ENCODE measurements at places on chromosomes 2 and 18.
A peak's percentile ranks its signal among the peaks of the same experiment; 100 is the strongest.

DNA sequence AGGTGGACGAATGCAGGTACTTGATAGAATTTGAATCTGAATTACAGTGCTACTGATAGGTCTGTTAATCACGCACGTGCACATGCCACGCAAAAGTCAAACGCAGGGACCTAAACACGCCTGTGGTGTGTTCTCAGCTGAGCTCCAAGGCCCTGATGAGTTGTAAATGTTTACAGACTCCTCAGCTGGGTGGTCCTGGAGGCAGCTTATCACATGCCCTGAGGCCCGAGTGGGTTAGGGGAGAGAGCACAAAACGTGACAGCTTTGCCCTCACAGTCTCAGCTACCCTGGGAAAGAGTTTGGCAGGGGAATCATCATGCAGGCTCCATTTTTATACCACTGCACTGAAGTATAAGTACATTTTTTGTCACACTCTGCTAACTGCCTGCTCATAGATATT lies 68.3 kb upstream of the FAM110C start:
- DNase-seq, result no peak

GRCh38 chr2:235402422-235402821 lies 91.4 kb upstream of the AGAP1 start:
- DNase-seq, result no peak

GRCh38 chr2:239630618-239631286 lies 229.9 kb upstream of the HDAC4 start:
- peak; percentile 98 for DNase-seq

DNA sequence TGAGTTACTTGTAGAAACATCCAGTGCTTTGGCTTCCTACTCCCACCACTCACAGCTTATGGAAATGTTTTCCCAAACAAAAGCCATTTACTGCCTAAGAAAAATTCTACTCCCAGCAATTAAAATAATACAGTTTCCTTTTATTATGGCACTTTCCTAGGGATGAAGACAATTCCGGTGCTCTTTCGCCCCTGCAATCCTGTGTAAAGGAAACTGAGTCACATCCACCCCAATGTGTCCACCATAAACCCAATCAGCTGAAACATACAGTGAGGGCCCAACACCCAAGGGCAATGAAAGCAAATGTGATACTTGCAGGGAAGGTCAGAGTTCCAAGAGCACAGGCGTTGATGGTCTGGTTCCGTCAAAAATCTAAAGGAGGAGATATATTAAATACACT lies 62.0 kb upstream of the ST3GAL5 start:
- DNase-seq, result no peak

DNA sequence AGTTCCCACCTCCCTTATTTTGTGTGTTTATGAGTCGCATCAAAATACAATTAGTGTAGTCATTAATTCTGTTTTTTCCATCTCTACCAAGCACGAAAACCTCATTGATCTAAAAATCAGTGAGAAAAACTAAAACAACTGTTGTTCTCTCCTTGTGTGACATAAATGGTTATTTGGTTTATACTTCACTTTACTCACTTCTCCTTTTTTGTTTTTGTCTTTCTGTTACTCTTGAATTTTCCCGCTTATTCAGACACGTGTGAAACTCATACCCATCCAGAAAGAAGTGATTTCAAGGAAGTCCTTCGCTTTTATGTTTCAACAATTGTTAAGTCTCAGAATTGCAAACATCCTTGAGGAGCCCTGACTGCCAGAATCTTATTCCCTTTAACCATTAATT lies 121.6 kb downstream of the EML6 start:
- no peak for DNase-seq

DNA sequence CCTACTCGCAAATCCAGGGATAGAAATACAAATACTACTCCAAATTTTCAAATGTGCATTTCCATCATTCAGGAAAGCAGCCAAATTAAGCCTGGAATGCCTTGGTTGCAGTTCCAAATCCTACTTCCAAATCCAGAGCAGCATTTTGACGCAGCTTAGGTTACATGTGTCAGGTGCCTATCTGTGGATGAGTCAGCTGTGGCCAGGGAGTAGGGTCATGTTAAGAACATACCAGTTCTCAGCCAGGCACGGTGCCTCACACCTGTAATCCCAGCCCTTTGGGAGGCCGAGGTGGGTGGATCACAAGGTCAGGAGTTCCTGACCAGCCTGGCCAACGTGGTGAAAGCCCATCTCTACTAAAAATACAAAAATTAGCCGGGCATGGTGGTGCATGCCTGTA lies 17.0 kb downstream of the SLC30A6 start:
- DNase-seq, result no peak

GRCh38 chr18:47981320-47981719 lies 50.9 kb upstream of the SMAD2 start:
- no peak for DNase-seq

GRCh38 chr2:84846741-84847142 lies 34.1 kb downstream of the TRABD2A start:
- peak; percentile 67 for DNase-seq

DNA sequence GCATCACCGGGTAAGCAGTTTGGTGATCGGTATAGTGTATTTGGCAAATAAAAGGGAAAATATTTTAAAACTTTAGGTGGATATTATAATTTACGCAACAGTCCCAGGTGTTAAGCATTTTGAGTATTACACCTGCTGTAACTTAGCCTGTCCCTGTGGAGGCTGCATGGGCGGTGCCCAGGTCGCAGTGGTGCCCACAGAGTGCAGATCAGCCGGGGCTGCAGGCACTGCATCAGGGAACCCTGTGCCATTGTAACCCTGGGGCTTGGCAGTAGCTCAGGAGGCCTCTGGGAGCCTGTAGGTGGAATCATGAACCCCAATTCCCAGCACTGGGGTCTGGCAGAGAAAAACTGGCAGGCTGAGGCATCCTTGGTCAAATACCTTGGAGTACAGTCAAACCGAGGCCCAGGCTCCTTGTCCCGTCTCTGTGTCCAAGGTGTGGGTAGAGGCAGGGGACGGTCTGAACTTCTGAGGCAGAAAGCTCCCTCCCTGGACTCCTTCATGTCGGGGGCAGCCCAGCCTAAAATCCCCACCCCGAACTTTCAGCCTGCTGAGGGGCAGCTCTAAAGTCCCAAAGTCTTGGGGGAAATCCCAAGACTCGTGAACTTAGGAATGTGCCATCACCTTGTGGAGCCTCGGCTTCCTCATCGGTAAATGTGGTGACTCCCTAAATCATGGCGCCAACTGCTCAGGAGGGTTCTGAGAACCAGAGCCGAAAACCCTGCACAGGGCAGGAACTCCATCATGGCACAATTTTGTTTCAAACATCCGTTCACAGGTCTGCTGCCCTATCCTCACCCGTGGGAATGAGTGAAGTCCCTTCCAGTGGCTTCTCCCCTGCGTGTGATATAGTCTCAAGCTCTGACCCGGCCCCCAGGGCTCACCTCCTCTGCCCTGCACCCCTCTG lies 85.7 kb downstream of the INHBB start:
- DNase-seq, result no peak

DNA sequence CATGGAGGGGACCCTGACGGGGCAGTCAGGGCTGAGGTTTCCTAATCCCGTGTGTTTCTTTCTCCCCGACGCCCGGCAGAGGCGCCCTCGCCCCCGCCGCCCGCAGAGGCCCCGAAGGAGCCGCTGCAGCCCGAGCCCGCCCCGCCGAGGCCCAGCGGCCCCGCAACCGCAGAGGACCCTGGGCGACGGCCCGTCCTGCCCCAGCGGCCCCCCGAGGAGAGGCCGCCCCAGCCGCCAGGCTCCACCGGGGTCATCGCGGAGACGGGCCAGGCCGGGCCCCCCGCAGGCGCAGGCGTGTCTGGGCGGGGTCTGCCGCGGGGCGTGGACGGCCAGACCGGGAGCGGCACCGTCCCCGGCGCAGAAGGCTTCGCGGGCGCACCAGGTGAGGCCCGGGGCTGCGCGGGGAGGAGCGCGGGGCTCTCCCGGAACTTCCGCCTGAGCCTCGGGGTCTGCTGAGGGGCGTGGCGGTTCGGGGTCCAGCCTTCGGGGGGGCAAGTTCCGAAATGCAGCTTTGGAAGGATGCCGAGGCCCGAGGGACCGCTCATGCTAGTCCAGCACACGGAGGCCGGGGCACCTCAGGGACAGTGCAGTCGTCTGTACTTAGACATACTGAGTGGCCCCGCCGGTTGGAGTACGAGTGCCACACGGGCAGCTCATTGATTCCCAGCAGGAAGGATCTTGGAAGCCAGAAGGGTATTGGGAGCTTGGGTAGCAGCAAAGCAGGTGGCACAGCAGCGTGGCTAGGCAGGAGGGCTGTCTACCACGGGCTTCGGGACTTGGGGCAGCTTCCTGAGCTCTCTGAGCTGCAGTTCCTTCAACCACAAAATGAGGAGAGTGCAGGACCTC lies 60.1 kb downstream of the EMILIN2 start:
- no peak for DNase-seq

DNA sequence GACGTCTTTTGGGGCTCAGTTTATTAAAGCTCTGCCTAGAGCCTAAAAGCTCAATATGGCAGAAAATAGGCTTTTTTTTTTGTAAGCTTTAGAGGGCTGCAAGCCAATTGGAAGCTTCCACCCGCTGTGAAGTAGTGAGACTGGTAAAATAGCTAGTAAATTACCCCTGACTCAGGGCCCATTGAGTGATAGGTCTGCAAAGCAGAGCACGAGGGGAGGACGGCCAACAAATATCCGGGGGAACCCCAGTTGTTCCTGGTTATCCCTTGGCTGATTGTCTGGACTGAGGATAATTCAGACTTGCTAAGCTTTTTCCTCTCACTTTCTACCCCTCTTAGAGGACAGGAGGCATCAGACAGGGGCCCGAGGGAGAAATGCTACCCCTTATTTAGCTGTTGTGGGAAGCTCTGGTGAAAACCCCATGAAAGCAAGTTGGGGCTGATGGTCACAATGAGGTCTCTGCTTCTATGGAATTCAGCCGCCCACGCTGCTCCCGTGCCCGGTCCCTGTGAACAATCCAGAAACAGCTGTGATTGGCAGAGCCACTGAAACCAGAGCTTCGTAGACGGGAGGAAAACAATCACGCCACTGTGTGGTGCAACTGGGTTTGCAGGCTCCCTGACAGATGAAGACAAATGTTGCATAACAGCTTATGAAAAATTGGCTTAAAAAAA lies 141.9 kb upstream of the LGALSL start:
- peak; percentile 88 for DNase-seq

DNA sequence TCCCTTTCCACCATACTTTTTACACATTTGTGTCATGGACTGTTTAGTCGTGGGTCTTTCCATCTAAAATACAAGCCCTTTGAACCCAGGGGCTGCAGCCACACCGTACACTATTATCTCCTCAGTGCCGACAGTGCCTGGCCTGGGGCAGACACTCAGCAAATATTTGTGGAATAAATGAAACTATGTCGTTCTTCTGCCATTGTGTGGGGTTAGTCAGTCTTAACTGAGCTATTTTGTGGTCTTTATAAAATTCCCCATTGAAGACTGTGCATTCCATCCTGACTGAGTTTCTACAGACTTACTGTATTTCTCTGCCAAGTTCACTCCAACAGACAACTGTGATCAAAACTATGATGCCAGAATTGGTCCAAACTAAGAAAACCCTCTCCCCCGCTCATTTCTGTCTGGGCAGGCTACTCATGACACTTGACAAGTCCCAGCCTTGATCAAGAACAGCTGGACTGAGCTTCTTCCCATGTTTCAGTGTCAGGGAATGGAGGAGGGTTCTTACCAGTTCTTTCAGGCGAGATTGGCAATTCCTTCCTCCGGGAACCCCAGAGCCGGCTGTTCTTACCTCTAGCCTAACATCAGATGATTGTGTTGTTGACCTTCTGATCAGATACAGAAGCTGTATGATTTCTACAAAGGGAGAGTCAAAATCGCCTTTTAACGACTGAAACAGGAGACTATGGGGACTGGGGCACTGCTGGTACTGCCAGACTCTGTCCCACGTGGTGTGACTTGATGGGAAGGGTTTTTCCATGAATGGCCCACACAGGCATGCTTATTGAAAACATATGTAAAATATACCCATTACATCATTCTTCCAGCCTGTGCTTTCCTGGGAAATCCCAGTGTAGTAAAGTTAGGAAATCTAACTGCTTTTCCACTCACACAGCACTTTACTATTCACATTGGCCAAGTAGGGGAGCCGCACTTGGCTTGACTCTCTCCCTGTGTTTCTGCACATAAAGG lies 77.4 kb upstream of the NPAS2 start:
- peak; percentile 100 for DNase-seq

- DNase-seq, result no peak
Observed at GRCh38 chr2:150027164-150027563, 439.6 kb upstream of the MMADHC start.
